ENCODE measurements at places on chromosomes 3 and 15. TPM values are rescaled to one million over a fixed set of nuclear protein-coding genes. Genes with fewer than 3 reads are reported as not detected.

Gene NANOGP8
- total RNA-seq = not detected

Gene GP5
- total RNA-seq = 0.69 TPM

Gene SOX2
- 104 TPM for total RNA-seq

- no peak for DNase-seq
Observed at GRCh38 chr3:180278583-180279188, 241.9 kb upstream of the PEX5L start.

Gene AMOTL2
- 82.9 TPM for total RNA-seq

DNA sequence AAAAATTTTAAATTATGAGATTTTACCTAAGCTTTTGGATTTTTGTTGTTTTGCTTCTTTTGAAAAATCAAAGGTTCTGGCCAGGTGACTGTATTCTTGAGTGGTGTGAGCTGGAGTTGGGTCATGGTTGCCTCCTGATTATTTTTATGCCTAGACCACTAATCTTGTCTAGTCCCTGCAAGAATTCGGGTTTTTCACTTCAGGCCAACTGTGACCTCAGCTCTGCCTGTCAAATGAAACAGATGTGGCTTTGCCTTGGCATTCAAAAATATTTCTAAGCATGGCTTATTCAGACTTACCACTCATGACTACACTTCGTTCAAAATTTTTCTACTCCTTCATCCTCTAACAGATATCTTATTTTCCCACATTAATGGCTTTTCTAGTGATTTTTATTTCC, 25.4 kb upstream of the CDV3 start:
- DNase-seq = no peak

Gene ABHD2
- total RNA-seq = 67.2 TPM

DNA sequence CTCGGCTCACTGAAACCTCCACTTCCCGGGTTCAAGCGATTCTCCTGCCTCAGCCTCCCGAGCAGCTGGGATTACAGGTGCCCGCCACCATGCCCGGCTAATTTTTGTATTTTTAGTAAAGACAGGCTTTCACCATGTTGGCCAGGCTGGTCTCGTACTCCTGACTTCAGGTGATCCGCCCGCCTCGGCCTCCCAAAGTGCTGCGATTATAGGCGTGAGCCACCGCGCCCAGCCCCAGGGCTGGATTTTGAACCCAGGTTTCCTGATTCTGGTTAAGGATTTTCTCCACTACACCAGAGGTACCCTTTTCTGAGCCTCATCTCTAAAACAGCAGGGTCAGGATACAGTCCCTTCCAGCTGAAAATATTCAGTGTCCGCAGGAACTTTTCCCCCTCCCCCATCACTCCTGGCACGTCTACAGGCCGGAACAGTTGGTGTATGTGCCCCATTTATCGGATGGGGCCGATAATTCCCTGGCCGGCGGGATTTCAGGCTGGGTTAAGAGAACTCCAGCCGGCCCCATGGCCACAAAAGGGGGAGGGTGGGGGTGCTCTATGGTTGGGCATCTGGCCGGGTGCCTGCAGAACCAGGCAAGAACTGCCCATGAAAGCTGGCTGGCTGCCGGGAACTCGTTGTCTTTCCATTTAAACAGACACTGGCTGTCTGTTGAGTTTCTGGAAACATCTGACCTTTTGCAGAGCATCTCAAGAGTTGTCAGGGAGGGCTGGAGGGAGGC, 26.8 kb upstream of the SEMA4B start:
- DNase-seq = peak; percentile 89

Gene HGD
- total RNA-seq = not detected

Gene TMEM207
- not detected for total RNA-seq

Gene LTK
- 0.20 TPM for total RNA-seq

DNA sequence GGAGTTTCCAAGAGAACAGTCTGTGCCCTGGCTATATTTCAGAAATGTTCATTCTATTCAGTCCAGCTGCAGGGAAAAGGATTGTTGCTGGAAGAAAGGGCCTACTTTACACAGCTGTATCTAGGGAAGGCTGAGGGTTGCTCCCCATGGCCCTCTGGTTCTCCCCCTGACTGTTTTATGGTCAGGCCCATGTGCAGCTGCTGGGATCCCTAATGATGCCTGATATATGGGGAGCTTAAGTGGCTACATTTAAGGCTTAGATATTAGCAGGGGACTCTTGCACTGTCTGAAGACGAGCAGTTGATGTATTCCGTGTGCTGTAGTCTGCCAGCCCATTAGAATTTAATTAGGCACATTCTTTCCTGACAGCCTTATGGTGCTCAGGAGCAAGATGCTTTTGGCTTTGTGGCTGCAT, 72.0 kb downstream of the FAM43A start:
- no peak for DNase-seq

Gene REC114
- not detected for total RNA-seq

Gene CLEC3B
- total RNA-seq = 101 TPM

GRCh38 chr3:64759811-64760210, 72.0 kb upstream of the ADAMTS9 start:
- no peak for DNase-seq

- DNase-seq = no peak
Observed at GRCh38 chr15:59170295-59171066, 36.2 kb upstream of the LDHAL6B start.

DNA sequence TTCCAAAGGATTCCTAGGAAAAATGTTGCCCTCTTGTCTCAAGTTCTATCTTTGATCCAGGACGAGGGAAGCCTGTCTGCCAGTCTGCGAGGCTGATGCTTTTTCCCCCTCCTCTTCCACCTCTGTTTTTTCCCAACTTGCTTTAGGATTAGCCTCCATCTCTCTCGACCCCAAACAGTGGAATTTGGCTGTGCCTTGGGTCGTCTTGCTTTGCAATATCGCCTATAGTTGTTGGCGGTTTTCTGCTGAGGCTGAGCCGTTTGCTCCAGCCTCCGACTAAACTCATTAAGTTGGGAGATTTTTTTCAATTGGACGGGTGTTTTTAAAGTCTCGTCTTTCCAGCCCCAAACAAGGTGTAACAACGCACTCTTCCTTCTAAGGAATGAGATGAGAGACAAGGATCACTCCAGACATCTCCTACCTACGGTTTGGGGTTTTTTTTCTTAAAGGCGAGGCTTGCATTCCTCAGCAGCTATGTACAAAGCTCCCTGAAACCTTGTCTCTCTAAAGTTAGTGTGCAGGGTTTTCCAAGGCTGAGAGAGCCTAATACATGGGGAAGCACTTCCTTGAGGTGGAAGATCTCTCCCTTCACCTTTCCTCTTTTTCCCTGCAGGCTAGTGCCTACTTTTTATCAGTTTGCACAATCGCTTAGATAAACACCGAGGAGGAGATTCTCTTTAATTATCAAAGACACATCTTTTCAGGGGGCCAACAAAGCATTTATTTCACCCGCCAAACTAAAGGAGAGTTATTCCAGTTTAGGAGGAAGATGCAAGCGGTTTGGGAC, 4.8 kb upstream of the NR2F2 start:
- DNase-seq = no peak

GRCh38 chr3:147449669-147450068, 40.5 kb downstream of the ZIC1 start:
- DNase-seq = no peak

DNA sequence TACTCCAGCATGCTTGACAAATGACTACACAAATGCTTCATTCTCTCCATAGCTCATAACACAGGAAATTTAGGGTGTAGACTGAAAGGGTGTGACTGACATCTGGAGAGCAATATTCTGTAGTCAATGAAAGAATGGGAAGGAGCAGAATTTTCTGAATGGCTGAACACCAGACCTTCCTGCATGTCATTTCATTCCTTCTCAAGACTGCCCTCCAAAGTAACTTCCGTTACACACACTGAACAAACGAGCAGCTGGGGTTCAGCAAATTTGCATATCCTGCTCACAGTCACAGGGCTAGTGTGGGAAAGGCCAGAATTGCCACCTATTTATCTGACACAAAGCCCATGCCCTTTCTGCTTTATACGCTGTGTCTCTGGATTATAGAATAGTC, 325.0 kb upstream of the CFAP20DC start:
- no peak for DNase-seq

- DNase-seq = no peak
Observed at GRCh38 chr3:38353151-38353550, 6.6 kb downstream of the XYLB start.

GRCh38 chr3:141525814-141526213, 39.0 kb downstream of the RASA2 start:
- DNase-seq = no peak

DNA sequence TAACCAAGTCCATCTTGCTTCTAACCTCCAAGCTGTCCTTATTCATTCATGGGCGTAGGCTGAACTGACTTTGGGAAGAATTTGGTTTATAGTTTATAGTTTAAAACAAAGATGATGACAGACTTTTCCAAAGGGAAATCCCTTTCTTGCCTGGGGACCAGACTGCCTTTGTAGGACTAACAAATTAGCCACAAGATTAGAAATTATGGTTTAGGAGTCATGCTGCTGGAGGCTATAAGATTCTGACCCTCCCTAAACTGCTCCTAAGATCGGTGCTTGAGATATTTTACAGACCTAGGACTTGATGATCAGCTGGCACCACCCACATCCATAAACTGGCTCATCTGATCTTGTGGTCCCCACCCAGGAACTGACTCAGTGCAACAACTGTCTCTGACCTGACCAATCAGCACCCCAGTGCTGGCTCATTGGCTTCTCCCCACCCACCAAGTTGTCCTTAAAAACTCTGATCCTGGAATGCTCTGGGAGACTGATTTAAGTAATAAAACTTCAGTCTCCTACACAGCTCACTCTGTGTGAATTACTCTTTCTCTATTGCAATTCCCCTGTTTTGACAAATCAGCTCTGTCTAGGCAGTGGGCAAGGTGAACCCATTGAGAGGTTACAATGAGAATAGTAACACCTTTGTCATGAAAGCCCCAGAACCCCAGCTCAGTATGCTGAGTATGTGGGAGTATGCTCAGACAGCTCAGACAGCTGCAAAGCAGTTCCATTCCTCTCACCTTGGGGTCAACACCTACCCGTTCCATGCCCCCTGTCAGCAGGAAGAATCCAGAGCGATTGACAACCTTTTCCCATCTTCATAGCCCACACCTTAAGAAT, 51.6 kb upstream of the C15orf39 start:
- no peak for DNase-seq

DNA sequence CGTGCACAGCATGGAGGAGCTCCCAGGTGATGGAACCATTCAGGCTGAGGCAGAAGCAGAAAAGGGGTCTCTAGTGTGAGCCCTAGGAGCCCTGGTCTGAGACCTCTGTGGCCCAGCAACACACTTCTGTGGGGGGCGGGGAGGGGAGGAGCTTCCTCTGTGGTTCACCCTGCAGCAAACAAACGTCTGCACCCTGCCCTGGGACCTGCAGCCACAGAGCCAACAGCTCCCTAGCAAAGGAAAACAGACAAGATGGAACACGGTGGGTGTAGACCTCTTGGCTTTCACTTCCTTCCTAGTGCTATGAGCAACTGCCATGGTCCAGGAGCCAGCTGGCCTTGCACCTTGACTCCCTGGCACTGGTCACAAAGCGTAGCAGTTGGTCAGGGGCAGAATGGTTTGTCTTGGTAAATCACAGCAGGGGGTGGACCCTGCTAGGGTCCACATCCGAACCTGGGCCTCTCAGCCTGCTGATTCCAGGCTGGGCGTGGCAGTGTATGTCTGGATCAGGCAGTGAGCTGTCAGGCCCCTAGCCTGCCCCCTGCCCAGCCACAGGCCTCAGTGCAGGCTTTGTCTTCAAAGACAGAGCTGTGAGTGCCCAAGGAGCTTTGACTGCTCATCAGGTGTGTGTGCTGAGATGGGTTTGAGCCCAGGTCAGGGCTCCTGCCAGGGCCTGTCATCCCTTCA, 6.7 kb downstream of the AMIGO3 start:
- no peak for DNase-seq

Gene ATP13A4
- 43.9 TPM for total RNA-seq

Gene GPR156
- 2.1 TPM for total RNA-seq

Gene GATA2
- 4.6 TPM for total RNA-seq

Gene COL8A1
- total RNA-seq = 196 TPM

Gene PDIA5
- 9.5 TPM for total RNA-seq

DNA sequence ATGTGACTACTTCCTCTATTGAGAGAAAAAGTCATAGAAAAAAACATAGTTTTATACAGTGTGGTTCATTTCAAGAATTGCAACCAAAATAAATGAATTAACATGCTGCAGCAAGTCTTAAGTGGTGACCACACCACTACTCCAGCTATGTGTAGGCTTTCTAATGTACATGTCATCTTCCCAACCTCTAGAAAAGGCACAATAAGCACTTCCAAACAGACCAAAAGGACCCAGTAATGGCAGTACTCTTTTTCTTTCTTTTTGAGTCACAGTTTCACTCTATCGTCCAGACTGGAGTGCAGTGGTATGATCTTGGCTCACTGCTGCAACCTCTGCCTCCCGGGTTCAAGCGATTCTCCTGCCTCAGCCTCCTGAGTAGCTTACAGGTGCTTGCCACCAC, 219.3 kb upstream of the KBTBD8 start:
- no peak for DNase-seq

Gene BLM
- total RNA-seq = 9.4 TPM

Gene CAPN3
- total RNA-seq = 19.2 TPM

DNA sequence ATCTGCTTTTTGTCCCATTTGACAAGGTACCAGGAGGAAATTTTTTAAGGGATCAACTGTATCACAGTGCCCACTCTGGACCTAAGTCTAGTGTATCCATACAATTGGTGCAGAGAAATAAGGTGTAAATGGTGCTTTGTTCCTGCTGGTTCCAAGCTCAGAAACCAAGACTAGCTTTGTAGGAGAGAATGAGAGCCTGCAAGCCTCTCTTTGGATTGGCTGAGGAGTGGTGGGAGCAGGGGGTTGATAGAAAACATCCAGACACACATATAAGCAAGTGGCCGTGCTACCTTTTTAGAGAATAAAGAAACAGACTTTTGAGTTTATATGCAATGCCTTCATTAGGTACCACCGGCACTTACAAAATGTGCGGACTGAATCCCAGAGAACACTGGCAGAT, 45.8 kb downstream of the ARPP21 start:
- no peak for DNase-seq

- DNase-seq = peak; percentile 88
Observed at GRCh38 chr3:192727032-192727847, at the start of gene FGF12. FGF12 (minus strand) TSS chr3:192727541.

- no peak for DNase-seq
Observed at GRCh38 chr15:78617076-78617475, 3.7 kb downstream of the CHRNA3 start.

DNA sequence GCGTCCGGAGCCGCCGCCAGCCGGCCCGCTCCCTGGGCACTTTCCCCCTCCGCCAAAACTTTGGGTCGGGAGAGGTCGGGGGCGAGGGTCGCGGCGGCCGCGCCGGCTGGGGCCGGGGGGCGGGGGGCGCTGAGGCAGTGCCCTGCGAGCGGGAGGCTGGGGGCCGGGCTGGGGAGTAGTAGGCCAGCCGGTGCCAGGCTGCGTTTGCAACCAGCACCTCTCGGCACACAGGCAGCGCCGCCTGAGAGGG, 452 bp downstream of the BBX start:
- no peak for DNase-seq

Gene FILIP1L
- total RNA-seq = 18.7 TPM

DNA sequence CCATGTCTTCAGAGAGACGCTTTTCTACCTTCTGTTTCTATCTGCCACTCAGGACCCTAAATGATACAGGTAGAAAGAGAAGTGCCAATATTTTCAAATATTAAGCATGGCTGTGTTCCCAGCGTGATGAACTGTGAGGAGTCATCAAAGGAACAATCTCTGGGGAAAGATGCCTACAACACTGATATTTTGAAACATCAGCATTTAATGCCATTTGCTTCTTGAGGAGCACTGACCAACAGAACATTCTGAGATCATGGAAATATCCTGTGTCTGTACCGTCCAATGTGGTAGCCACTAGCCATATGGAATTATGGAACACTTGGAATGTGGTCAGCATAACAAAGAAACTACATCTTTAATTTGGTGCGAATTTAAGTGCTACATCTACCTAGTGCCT, 117.9 kb upstream of the COL6A5 start:
- DNase-seq = no peak

Gene FETUB
- total RNA-seq = not detected

GRCh38 chr3:123768480-123769355, 115.4 kb downstream of the MYLK start:
- DNase-seq = no peak

All from spinal cord (tissue), 10 donors.